ENCODE measurements at places on chromosomes 1 and 21.

DNA sequence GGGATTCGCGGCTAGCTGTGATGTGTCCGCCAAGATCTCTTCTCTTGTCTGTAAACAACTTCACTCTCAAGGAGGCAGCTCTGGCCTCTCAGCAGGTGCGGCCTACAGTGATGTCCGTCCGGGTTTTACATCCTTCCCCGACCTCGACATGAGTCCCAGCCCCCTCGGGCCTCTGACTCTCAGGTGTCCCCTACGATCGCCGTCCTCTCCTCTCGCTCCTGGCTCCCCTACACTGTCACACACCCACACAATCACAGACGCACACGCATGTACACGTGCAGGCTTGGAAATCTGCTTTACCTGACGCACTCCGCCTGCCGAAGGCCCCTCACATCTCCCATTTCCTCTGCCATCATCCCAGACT, 797 bp upstream of the RSPH1 start:
- peak overlapping the region; percentile 90 for H3K27ac ChIP-seq
- H3K27me3 ChIP-seq, result no peaks in the 10 kb centered on the region
- H3K4me3 ChIP-seq, result peak overlapping the region; percentile 62
- H3K4me1 ChIP-seq, result peaks cover 11% of the 10 kb centered on the region

GRCh38 chr1:2451741-2452140, 24.3 kb upstream of the PLCH2 start:
- no peaks in the 10 kb centered on the region for H3K36me3 ChIP-seq
- H3K4me3 ChIP-seq, result no peak overlapping the region
- H3K27me3 ChIP-seq, result peaks cover 85% of the 10 kb centered on the region
- no peaks in the 10 kb centered on the region for H3K4me1 ChIP-seq
- DNase-seq, result no peak

GRCh38 chr21:43323244-43324005, 103.5 kb downstream of the SIK1 start:
- H3K27me3 ChIP-seq, result no peaks in the 10 kb centered on the region
- no peak for DNase-seq
- no peak overlapping the region for H3K4me3 ChIP-seq

- no peak for DNase-seq
- H3K4me1 ChIP-seq, result no peaks in the 10 kb centered on the region
- H3K27ac ChIP-seq, result peak overlapping the region; percentile 11
- H3K4me3 ChIP-seq, result no peak overlapping the region
- no peaks in the 10 kb centered on the region for H3K36me3 ChIP-seq
Measured at GRCh38 chr1:211737115-211738035, 62.0 kb upstream of the NEK2 start.

Data from tibial nerve (tissue), 4 donors.